ENCODE measurements at places on chromosomes 11 and 22.

GRCh38 chr22:23405366-23405851 is 174.7 kb downstream of the IGLL1 start:
- DNase-seq: no peak

DNA sequence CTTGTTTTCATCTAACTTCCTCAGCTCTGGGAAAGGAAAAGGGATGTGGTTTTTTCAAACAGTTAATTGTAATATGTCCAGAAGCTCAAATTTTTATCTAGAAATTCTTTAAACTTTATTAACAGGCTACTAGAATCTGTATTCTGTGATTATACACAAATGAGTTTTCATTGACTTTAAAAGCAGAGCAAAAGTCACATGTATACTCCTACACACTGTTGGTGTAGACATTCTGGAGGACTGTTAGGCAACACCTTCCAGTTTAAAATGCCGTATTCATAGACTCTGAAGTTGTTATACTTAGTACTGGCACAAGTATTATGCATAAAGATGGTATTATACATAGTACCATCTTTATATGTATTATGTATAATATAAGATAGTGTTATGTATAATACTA is 64.9 kb downstream of the SPECC1L start:
- DNase-seq: no peak

GRCh38 chr11:65887723-65888162 is 528 bp downstream of the FIBP start:
- DNase-seq: no peak

GRCh38 chr22:45518580-45518991 is 15.9 kb downstream of the FBLN1 start:
- DNase-seq: no peak

DNA sequence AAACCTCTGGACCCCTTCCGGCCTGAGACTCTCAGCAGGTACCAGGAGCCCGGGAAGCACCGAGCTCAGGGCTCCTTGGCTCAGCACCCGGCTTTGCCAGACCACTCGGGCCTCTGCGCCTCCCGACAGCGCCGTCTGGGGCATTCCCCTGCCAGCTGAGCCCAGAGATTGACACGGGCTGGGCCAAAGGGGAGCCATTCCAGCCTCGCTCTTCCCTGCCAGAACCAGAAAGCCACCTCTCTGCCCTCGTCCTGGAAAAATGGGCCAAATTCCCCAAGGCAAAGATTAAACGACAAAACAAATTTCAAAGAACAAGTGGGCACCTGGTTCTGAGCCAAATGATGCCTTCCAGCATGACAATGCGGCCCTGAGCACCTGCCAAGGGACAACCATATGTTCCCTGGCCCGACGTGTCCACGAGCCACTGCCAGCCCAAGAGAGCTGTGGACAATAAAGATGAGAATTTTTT is 59.3 kb downstream of the CELSR1 start:
- DNase-seq: no peak

DNA sequence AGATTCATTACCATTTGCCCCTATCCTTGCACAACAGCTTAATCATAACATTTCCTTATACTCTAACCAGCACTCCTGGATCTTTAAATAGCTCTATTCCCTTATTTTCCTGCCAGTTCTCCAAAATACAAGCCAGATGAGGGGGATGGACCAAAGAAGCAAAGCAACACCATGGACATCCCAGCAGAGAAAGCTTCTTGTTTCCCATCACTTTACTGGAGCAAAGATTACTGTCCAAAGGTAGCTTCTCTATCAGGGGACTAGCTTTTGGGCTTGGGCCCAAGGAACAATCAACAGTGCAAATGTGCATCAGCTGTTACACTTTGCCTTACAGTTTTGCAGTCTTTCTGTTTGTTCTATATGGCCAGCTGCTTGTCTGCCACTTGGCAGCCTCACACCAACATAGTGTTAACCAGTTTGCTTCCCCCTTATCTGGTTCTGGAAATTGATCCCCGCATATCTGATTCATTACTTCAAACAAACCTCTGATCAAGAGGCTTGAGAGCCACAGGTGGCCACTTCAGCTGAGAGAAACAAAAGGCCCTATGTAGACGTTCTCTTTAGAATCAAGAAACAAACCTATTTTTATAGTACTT is 814.3 kb downstream of the METTL15 start:
- no peak for DNase-seq
